ENCODE measurements at places on chromosomes 3 and 15.

DNA sequence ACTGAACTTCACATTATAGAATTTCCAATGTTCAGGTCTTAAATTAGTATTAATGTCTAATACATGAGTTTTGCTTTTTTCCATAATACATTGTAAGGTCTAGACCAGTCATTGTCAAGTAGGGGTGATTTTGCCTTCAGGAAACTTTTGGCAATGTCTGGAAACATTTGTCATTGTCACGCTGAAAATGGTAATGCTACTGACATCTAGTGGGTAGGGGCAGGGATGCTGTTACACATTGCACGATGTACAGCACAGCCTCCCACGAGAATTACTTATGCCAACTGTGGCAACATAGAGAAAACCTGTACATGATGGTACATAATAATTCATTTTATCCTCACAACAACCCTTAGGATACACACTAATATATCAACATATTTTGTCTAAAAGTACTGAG is 384.1 kb downstream of the CADM2 start:
- no peak for DNase-seq

DNA sequence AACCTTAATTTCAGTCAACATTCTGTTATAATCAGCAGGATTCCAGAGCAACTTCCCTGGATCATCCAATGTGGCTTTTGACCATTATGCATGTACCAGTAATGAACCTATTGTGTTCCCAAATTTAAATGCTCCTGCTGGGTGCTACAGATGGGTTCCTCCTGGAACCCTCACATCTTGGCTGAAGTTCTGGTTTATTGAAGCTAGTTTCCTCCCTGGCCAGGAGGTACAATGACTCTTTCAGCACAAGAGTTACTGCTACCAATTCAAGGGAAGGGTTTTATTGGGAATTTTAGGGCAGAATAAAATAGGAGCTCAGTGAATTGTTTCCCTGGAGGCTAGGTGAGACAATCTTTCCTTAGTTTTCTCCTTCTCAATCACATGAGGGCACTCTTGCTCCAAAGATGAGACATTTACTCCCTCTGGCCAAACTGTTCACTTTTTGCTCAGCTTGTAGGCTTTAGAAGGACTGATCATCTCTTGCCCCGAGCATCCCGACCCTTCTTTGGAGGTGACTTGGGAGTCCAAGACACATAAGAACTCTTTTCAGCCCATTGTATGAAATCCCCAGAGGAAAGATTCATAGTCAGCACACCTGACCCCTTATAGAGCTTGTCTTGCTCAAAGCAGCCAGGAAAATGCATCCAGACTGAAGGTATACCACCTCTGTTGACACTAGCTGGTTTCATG is 8.8 kb upstream of the NPHP3 start:
- no peak for DNase-seq

DNA sequence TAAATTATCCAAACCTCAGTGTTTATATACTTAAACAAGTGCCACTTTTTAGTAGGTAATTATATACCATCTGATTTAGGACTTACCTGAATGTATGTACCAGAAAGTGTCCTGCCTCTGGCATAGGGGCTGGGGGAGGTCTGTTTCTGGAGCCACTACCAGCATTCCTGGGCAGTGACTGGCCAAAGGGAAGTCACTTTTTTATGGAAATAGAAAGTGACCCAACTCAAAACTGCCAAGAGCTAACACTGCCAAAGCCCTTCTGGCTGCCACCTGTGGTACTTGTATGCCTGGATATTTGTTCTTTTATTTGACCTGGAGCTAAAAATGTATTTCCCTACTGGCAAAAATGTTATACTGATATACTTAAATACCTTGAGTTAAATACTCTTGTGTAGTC is 42.7 kb downstream of the ESYT3 start:
- no peak for DNase-seq

DNA sequence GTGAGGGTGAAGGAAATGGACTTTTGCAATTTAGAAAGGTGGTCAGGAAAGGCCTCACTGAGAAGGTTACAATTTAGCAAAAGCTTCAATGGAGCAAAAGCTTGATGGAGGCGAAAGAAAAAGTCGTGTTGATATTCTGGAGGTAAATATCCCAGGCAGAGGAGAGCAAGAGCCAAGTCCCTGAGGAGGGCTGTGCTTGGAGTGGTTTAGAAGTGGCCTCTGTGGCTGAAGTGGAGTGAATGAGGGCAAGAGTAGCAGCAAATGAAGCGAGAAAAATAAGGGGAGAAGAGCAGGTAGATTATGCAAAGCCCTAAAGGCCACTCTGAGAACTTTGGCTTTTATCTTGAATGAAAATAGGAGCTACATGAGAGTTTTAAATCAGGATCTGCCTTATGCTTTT is 54.1 kb downstream of the GUCA1C start:
- DNase-seq, result no peak

DNA sequence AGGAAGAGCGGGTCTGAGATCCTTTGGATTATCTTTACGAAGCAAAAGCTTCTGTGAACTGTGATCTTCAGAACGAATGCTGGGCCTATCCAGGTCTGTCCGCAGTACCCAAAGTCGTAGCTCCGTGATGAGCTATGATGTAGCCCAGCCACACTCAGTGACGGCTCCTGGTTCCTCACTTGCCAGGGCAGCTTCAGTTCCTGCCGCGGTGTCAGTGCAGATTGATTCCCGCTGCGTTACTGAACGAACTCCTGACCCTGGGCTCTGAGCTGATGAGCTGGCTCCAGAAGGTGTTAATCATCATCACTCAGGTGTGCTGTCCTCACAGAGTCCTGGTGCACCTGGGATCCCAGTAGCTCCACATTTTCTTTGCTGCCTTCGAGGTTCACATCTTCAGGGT is 45.0 kb downstream of the TMEM44 start:
- no peak for DNase-seq
